ENCODE measurements at places on chromosomes 3 and 15.

DNA sequence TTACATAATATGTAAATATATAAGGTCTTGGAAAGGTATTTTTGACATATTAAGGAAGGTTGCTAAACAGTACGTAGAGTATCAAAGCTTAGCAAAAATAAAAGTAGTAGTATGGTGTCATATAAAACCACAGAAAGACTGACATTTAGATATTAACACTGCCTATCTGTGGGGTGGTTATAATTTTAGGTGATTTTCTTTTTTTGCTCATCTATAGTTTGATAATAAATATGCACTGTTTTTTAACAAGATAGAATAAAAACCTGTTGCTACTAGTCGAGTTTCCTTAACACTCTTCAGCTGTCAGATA is 40.7 kb downstream of the ETV5 start:
- no peak for DNase-seq

DNA sequence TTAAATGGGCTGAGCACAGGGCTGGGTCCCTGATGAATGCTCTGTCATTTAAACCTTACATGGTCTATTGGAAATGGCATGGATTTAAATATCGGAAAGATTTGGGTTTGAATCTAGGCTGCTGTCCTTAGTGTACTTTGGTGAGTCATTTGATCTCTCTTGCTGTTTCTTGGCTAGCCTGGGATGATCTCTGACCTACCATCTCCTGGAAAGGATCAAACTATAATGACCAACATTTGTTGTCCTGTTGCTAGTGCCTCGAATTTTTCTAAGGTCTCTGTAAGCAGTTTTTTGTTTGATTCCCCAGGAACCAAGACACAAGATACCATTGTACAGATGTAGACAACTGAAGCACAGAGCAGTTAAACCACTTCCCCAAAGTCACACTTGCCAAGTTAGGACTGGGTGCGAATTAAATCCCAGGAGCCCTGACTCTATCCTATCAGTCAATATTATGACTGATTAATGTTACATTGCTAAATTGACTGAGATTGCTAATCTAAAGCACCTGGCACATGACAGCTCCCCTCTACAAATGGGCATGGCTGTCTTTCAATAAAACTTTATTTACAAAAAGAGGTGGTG is 244.9 kb upstream of the MCTP2 start:
- no peak for DNase-seq

DNA sequence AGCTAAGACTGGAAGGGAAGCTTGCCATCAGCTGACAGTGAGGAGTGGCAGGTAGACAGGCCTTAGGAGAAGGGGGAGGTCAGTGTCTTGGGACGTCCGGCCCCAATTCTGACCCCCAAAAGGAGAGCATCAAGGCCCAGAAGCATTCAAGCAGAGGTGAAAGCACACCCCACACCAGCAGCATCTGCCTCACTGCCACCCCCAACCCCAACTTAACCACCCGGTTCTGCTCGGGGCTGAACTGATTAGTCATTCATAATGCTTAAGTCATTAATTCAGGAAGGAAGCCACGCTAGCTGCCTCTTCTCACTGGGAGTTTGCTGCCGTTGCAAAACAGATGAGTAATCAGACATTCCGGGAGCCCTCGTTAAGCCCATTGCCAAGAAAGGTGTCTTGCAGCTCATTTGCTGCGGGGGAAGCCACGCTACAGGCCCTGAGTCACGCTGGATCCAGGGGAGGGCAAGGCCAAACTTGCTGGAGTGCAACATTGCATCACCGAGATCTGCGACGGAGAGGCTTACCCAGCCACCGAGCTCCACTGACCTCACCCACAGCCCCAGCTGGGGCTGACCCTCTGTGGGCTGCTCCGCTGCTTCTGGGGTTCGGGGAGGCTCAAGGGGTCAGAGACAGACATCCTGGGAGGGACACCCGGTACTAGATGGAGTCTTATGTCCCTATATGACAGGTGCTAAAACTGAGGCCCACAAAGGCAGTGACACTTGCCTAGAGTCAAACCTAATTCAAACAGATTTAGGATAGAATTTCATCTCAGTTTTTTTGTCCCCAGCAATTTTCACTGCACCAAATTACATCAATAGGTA is 46.4 kb upstream of the HES1 start:
- DNase-seq, result peak; percentile 99

DNA sequence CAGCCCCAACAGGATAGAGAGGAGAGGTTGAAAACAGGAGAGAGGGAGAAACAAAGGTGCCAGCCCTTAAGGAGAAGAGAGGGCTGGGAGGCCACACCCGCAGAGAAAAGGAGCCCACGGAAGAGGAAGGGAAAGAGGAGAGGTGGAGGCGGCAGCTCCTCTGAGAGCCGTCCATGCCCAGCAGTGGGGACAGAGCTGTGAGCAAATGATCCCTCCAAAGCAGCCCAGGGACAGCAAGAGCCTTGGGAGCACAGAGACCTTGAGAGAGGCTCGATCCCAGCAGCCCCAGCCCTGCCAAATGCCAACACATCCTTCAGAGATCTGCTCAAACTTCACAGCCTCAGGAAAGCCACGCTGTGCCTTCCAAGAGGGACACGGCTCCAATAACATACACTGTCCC is 66.7 kb upstream of the CORO2B start:
- DNase-seq, result no peak

DNA sequence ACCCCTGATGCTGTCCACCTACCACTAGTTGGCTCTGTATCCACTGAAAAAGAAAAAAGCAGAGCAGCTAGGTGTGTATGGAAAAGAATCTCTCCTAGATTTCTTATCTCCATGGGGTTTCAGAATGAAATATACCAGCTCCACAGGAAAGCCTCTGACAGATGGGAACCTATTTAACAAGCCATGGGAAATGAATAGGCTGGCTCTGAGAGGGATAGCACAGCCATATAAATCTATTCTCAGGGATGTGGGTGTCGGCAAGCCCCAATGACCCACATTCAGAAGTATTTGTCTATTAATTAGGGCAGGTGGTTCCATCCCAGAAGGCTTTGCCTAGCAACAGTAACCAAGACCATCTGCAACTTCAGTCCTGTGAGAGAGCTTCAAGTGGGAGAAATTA is 694.1 kb downstream of the AGBL1 start:
- DNase-seq, result no peak

DNA sequence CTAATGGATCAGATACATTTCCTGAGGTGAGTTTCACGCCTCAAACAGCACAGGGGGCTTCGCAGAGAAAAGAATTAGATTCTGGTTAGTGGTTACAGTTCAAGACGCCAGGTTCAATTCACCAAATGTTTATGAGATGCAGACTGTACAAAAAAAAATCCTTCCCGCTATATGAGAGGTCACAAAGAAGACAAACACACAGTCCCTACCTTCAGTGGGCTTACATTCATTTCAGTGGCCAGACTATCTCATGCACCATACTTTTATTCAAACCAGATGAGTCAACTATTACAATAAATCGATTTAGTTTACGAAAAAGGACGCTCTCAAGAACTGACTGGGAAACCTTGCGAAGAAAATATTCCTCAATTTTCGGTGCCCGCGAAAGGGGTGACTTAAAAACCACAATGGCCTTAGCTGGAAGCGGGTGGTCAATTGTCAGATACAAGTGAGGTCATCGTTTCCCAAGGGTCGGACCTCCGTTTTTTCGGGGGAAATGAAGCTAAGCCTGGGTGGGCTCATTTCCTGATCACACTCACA is 695 bp downstream of the METTL6 start:
- no peak for DNase-seq

DNA sequence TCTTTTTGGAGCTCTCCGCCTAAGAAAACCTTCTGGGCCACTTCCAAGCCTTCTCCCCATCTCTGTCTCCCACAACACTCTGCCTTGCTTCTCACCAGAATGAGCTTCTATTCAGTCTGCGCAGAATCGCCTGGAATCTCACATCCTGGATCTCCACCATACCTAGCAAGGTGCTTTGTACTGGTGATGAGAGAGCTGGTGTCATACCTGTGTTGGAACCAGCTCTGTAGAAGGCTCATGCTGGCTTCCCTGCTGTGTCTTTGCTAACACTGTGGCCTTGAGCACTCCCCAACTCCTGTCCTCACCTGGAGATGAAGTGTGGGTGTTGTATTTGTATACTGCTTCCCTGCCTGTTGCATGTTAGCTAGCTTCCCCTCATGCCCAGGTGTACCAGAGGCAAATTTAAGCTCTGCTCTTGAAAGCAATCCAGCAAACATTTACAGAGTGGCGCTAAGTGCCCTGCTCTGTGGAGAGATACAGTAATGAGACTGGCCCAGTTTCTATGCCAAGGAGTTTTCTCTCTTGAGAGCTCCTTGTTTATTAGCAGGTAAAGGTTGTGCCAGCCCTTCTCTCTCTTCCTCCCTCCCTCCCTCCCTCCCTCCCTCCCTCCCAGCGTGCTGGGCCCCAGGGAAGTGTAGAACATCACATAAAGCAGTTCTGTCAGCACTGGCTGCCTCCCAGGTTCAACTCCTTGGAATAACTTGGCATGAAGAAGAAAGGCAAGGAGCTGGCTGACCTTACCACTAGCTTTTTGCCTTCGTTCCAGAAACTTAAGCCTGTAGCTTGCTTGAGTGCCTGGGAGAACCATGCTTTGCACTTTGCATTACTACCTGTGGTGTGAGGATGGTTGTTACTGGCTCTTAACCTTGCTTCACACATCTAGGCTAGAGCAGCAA is 54.9 kb downstream of the TRIM71 start:
- no peak for DNase-seq

DNA sequence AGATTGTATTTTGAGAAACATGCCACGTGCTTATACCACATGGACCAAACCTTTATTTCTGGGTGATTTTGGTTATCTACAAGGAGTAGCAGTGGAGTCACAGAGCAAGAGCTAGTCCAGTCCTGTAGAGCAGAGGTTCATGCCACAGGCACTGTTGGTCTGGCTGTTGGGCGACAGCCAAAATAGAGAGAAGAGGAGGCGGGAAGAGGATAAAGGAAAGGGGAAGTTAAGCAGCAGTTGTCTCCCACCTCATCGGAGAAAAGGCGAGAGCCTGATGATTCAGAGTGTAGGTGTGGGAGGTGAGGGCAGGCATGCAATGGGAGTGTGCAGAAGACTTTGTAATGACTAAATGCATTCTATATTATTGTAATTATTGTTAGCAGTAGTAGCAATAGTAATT is 237.5 kb upstream of the ROPN1 start:
- DNase-seq, result no peak

DNA sequence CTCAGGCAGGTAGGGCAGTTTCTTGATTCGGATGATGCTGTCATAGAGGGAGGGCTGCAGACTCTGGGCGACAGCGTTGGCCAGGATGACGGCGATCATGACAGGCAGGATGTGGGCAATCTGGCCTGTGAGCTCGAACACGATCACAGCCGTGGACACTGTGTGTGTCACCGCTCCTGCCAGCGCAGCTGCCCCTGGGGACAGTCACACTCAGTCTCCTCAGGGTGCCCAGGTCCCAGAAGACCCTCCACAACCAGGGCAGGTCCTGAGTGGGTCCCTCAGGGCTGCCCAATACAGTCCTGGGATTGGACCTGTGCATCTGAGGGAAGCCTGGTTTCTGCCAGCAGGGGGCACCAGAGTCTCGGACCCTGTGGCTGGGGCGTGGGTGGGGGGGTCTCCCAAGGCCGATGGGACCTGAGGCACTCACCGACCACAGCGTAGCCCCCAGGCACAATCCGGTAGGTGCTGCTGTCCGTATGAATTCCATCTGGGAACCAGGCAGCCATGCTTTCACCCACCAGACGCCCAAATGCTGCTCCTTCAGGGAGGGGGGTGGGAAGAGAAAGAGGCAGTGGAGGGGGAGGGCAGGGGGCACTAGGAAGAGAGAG is 7.2 kb downstream of the CLCN2 start:
- DNase-seq, result no peak

DNA sequence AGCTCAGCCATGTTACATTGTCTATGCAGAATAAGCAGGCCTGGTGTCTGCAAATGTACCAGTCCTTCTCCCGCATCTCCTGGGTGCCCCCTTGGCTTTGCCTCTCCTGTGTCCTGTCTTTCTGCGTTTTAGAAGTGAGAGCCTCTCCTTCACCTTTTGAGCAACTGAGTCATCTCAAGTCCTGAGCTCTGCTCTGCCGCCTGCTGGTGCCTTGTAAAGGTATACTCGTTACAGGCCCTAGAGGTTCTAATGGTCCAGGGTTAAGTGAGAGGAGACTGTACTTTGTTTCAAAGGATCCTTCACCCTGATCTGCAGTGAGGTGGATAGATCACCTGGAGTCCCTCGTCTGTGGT is 12.6 kb downstream of the GHRL start:
- no peak for DNase-seq

DNA sequence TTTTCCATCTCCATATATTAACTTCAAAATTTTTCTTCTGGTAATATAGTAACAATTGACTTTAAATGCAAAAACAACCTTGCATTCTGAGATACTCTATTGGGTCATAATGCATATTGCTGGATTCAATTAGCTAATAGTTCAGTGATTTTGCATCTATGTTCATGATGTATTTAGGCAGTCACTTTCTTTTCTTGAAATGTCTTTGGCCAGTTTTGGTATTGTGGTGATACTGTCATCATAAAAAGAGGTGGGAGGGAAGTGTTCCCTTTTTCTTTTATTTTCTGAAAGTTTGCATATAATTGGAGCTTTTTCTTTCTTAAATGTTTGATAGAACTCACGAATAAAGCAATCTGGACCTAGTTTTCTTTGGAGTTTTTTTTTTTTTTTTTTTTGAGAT is 67.4 kb upstream of the ZNF148 start:
- no peak for DNase-seq

GRCh38 chr3:69058180-69058946 is 6.2 kb upstream of the TMF1 start:
- DNase-seq, result no peak

DNA sequence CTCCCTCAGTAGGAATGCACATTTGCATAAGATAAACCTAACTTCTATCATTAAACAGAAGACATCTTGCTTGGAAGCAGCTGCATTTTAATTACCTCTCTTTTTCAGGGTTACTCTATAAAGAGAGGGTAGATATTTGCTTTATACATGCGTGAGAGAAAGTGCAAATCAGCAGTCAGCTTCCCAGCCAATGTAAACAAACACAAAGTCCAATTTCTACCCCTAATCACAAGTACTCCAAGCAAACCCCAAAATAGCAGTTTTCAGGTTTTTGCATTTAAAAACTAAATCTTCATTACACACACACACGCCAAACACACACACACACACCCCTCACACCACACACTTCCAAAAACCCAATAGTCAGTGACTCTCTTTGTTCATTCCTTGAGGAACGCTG is 303.9 kb upstream of the ALCAM start:
- no peak for DNase-seq

GRCh38 chr3:141485641-141486495 is 959 bp upstream of the RASA2 start:
- DNase-seq, result peak; percentile 57

- no peak for DNase-seq
Measured at GRCh38 chr3:166291186-166291955, 454.1 kb upstream of the BCHE start.

DNA sequence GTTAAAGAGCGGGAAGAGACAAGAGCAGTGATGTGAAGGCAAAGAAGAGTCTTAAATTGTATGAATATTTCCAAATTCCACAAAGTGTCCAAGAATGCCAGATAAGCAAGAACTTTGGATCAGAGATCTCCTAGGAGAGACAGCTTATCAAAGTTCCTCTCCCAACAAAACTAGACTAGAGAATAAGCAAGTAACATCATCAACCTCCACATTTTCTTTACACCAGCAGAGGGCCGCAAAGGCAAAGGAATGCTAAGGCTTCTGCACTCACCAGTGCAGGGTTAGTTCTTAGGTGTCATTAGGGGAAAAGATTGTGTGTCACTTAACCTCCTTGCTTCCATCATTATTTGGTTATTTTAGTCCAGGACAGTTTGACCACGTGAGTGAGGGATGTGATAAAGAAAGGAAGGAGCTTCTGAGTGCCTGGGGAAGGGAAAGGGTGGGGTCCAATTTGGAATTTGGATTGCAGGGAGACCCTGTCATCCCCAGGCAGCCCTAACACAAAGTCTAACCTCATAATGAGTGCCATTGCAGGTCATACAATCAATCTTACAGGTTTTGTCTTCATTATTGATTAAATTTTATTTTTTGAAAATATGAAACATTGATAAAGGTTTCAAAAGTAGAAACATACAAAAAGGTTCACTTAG is 7.5 kb upstream of the CMTM6 start:
- DNase-seq, result peak; percentile 40
